ENCODE measurements at places on chromosomes 1 and 21.

DNA sequence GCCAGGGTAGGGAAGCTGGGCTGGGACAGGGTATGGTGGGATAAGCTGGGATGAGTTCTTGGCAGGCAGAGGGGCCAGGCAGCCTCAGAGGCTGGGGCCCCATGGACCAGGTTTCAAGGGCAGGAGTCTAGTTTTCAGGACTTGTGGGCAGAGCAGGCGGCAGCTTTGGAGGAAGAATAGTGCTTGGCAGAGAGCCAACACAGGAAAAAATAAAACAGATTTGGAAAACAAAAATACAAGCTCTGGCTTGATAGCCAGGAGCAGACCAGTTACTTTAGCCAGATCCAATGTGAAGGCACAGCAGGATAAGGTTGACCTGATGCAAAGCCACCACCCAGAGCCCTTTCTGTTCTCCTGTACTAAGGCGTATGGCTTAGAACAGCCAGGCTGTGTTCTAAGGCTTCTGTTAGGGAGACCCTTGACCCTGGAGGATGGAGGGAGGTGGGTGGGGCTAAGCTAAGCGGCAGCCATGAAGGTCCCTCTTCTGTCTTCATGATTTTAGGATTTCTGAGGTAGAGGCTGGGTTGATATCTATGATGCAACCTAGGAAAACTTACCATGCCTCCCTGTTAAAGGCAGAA is 5.5 kb downstream of the TRAF5 start:
- no peak for DNase-seq

DNA sequence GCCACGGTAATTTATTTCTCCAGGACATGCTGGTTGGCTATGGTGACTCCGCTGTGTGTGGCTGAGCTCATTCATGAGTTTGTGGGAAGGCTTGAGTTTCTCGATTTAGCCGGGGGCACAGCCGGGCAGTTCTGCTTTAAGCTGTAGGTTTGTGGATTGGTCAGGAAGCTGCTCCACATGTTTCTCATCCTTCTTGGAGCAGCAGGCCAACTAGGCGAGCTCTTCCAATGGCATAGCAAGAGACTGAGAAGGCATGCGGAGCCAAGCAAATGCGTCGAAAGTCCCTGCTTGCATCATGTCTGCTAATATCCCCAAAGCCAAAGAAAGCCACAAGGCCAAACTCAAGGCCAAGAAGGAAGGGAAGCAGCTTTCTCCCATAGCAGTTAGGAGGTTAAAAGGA is 71.6 kb upstream of the GREM2 start:
- no peak for DNase-seq

GRCh38 chr1:58768971-58769808 is 14.7 kb downstream of the JUN start:
- DNase-seq, result peak; percentile 30

GRCh38 chr1:65176591-65176990 is 28.6 kb downstream of the AK4 start:
- peak; percentile 65 for DNase-seq

DNA sequence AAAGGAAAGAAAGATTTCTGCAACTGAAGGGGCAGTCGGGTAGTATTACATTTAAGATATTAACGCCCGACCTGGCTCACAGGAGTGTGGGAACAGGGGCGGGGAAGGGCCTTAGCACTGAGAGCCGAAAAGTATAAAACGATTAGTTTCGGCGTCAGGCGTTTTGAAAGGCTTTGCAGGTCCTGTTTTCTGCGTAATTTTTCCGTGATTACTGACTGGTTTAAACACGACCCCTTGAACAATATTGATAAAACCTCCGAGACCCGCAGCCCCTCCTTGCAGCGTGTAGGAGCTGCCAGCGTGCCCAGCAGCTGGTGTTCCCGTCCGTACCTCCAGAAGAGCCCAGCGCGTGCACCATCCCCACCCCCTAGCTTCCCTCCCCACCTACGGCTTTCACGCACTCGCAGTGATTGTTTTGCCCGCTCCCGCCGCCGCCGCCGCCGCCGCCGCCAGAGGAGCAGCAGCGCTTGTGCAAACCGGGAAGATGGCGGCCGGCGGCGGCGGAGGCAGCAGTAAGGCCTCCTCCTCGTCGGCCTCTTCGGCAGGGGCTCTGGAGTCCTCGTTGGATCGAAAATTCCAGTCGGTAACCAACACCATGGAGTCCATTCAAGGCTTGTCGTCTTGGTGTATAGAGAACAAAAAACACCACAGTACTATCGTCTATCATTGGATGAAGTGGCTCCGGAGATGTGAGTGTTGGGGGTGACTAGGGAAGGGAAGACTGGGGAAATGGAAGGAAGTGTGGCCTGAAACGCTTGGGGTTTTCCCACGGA is 470 bp downstream of the RPRD2 start:
- DNase-seq, result peak; percentile 63

DNA sequence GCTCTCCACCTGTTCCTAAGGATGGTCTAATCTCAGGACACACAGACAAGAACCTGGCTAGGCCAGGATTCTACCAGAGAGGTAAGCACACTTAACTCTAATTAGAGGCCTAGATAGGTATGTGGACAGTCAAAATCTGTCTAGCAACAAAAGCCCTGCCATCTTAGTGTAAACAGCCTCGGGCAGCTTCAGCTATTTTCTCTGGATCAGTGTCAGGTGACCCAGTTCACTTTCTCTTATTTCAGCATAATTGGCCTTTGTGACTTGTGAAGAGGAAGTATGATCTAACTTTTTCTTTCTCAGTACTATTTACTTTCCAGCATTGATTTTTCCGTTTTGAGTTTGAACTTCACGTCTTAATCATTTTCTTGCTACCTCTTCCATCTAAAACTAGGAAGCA is 217.7 kb downstream of the CRB1 start:
- no peak for DNase-seq

DNA sequence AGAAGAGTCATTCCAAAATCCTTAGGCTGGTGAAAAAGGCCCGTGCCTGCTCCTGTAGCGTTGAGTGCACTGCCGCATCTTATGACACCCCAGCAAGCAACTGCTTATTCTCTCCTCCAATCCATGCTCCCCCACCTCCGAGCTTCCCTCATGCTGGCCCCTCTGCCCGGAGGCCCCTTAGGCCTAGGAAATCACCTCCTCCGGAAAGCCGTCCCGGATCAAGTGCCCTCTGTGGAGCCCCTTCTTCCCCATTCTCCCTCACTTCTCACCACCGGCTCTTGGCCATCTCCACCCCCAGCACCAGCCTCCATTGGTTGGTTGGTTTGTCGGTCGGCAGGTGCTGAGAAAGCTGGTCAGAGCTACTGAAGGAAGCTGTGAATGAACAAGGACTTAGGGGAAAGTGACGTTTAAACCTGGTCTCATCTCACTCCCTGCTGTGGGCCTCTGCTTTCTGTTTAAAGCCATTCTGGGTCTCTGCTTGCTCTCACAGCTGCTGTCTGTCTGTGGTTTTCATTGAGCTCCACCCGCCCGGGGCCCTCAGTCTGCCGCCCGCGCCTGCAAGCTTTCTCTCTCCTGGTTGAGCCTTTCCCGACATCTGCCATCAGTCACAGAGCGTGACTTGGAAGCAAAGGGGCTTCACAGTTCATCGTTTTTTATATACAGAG is 122.2 kb downstream of the KCNN3 start:
- DNase-seq, result peak; percentile 52

- no peak for DNase-seq
Observed at GRCh38 chr1:209878964-209879363, 51.2 kb downstream of the UTP25 start.

- DNase-seq, result no peak
Observed at GRCh38 chr1:14946684-14947238, 206.8 kb upstream of the TMEM51 start.

DNA sequence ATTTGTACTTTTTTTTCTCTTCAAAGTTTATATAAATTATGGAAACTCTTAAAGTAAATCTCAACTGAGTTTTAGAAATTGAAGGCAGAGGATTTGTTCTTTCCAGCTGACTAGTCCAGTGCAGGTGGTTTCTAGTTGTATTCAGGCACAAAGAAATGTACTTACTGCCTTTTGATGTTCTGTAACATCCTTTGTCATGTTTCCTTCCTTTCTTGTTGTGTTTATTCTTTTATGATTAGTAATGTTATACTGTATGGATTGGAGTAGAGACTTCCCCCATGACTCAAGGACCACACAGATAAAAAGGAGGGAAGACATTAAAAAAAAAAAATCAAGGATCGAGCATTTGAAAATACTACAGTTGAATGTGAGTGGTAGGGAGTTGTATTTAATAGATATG is 8.0 kb downstream of the HIPK1 start:
- no peak for DNase-seq

DNA sequence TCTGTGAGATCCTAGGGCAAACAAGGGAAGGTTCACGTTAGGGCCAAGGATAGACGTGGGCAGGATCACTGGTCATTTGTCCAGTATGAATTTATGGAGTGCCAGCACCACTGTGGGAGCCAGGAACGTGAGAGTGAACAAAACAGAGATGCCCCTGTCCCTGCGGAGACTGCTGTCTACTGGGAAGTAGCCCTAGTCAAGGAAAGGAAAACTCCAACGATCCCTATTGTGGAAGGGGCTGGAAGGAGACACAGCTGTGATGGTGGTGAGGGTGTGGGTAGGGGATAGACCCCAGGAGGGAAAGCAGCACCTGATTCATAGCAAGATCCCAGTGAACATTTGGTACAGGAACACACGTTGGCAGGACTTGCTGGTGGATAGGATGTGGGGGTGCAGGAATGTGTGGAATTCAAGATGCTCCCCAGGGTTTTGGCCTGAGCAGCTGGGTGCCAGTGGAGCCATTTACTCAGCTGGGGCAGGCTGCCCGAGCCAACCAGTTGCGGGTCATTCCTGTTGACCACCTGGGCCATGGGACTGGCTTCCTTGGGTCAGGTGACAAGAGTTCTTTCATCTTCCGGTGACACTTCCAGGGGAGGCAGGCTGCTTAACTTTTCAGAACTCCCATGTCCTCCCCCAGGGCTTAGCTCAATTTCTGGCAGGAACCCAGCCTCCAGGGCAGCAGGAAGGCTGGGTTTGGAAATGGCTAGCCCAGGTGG is 1.2 kb upstream of the ATP13A2 start:
- no peak for DNase-seq

- DNase-seq, result no peak
Observed at GRCh38 chr1:1165485-1165884, 8.2 kb upstream of the TTLL10 start.

- no peak for DNase-seq
Observed at GRCh38 chr1:247111700-247112478, 7.7 kb upstream of the ZNF669 start.

DNA sequence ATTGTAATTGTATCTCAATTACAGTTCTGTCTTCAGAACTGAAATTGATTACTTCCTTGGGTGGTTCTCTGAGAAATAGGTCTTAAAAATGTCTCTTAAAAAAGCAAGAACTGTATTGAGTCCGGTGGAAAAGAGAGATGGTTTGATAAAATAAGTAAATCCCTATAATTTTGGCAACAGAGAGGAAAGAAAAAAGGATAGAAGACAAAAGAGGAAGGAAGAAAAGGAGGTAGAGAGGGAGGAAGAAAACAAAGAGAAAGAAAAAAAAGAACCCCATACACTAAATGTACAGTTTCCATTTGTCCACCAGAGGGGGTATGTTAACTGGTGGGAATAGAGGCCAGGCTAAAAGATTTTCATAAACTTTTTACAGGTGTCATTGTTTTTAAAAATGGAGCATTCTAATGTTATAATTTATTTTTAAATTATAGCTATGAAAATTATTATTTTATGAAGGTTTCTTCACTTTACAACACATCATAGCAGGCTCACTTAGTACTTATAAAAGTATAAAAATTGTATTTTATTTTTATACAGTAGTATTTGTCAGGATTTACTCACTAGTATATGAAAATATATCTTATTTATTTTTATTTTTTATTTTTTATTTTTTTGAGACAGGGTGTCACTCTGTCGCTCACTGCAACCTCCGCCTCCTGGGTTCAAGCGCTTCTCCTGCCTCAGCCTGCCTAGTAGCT is 2.1 kb upstream of the UBE2T start:
- DNase-seq, result peak; percentile 85

GRCh38 chr1:97593192-97593591 is 327.6 kb downstream of the DPYD start:
- no peak for DNase-seq

GRCh38 chr1:217563179-217563578 is 67.7 kb downstream of the GPATCH2 start:
- DNase-seq, result no peak

- DNase-seq, result no peak
Observed at GRCh38 chr1:103180660-103181059, 72.3 kb upstream of the COL11A1 start.

DNA sequence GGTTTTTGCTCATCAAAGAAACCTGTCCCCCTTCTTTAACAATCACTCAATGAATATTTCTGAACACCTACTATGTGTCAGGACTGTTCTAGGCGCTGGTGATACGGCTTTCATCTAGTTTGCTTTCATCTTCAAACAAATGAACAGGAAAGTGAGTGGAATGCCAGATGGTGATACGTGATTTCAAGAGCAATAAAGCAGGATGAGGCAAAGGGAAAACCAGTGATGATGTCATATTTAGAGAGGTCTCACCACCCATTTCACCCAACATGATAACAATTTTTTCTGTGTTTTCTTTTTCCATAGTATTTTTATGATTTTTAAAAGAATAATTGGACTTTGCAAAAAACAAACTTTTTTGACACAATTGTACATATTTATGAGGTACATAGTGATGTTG is 11.3 kb upstream of the SLC6A17 start:
- no peak for DNase-seq

GRCh38 chr1:110300412-110301085 is 38.6 kb upstream of the RBM15 start:
- DNase-seq, result no peak

DNA sequence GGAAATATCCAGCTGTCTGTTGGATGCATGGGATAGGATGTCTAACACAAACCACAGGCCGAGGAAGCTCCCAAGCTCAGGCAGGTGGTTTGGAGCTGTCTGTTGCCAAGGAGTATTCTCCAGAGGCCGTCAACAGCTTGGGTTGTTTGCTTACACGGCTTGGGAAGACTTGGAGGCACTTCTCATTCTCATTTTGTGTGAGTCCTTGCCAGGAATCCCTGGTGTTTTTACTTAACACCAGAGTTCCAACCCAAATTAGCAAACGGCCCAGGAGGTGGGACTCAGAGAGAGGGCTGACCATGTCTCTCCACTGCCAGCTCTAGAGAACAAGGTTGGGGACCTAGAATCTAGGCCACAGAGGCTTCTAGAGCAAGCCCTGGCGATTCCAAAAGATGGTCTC is 72.7 kb upstream of the FAM20B start:
- no peak for DNase-seq

DNA sequence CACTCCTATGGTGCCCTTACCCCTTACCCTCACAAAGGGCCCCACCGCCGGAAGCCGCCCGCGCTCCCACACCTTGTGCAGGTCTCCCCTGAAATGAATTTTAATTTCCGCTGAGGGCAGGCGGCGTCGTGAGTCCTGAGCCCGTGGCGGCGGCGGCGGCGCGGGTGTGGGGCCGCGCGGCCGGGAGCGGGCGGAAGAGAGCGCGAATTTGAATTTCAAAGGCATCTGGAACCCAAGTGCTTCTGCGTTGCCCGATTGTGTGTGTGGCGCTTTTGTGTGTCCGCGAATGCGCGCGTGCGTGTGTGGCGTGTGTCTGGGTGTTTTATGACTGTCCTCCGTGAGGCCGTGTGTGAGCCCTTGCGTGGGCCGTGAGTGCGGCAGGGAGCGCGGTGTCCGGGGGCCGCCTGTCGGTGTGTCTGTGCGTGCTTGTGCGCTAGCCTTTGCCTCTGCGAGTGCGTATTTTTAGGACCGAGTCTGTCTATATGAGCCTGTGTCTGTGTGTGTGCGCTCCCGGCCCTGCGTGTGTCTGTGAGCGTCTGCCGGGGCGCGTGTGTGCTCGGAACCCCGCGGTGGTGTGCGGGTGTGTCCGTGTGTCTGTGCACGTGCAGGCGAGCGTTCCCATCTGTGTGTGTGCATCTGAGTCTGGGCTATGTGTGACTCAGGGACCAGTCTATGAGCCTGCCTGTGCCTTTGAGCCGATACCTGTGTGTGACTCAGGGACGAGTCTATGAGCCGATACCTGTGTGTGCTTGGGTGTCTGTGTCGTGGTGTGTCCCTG is 7.9 kb upstream of the ADGRB2 start:
- DNase-seq, result no peak
